ENCODE measurements at places on chromosomes 4 and X.

GRCh38 chr4:44914223-44914622 is 187.9 kb upstream of the GNPDA2 start:
- no peak for DNase-seq

DNA sequence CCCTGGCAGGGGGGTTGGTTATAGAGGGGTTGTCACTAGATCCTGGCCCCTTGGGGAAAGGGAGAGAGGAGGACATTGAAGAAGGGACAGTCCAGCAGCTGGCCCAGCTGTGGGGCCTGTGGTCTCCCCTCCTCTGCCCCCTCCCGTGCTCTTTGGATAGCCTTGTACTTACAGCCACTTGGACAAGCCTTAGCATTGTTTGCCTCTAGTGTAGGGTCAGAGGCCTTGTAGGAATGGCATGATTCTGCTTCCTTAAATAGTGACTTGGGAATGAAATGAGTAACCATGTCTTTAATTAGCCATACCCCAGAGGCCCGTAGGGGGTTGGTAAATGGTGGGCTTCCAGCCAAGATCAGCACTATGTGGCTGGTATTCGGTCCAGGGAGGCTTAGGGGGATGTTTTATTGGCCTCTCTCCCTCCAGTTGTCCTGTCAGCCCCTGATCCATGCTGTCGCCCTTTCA is 230.6 kb downstream of the PTTG2 start:
- DNase-seq: no peak

GRCh38 chr4:137806420-137806819 is 274.1 kb upstream of the PCDH18 start:
- no peak for DNase-seq

DNA sequence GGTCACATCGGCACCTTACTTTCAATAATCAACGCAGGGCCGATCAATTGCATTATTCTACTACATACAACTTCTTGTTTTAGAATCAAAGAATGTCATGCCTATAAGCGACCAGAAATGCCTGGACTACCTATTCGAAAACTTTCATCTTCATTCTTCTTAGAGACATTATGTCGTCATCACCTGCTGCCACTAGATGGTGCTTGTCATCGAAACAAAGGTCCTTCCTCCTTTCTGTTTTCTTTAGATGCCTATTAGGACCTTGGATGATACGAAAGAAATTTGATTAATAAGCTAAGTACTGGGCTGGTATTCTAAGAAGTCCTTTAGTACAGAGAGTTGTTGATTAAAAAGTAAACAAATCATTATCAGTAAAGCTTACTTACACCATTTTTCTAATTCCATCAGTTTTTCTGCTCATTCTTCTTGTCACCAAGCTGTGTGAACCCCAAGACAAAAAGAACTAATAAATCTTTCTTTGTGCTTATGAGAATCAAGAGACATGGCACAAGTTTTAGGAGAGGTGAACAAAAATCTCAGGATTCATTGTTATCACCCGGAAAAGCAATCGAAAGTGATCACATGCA is 154.5 kb upstream of the SLC4A4 start:
- peak; percentile 10 for DNase-seq

DNA sequence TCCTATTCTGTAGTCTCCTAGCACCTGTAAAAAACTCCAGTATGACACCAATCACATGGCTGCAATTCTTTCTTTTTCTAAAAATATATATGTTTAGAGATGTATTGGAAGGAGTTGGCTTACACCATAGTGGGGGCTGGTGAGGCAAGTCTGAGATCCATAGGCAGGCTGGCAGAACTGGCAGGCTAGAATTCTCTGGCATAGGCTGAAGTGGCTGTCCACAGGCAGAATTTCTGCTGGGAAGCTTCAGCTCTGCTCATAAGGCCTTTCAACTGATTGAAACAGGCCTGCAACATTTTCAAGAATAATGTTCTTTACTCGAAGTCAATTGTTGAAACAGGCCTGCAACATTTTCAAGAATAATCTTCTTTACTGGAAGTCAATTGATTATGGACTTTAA is 37.0 kb downstream of the FGF2 start:
- no peak for DNase-seq

GRCh38 chr4:38470735-38471262 is 193.2 kb upstream of the KLF3 start:
- no peak for DNase-seq

DNA sequence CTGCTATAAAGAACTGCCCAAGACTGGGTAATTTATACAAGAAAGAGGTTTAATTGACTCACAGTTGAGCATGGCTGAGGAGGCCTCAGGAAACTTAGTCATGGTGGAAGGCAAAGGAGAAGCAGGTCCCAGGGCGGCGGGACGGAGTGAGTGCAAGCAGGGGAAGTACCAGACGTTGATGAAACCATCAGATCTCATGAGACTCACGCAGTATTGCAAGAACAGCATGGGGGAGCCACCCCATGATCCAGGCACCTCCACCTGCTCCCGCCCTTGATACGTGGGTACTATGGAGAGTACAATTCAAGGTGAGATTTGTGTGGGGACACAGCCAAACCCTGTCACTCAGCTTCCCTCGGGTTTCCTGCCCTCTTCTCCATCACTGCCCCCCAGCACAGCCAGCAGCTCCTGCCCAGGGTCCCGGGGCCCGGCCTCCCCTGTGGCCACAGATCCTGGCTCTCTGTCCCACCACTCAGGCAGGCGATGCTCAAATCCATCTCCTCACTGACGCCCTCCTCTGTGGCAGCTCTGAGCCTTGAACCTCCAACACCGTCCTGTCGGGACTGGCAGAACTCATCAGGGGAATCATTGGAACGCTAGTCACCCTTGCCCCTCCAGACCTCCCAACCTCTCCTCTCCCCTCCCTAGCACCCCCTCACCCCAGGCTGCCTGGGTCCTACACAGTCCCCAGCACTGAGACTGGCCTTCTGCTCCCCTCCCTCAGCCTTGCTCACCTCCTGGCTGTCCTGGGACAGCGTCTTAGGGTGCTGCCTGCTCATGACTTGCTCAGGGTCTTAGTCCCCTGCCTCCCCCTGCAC is 37.6 kb downstream of the FGFRL1 start:
- no peak for DNase-seq
